ENCODE measurements at places on chromosomes 16 and 17.
A peak's percentile ranks its signal among the peaks of the same experiment; 100 is the strongest.

DNA sequence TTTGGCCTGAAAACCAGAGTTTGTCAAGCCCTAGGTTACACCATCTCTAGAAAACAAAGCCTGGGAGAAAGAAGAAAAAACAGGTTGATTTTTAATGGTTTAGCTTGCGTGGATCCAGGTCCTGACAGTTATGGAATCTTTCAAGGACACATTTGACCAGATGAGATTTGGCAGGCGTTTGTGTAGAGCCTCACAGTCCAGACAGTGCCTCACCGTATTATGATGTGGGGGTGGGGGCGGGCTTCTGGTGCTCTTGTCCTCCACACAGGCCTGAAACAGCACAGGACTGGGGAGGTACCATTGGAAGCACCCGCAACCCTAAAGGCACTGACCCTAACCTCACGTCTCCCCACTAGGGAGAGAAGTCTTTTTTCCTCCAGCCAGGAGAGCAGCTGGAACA lies 19.6 kb downstream of the MVP start:
- no peak for DNase-seq

DNA sequence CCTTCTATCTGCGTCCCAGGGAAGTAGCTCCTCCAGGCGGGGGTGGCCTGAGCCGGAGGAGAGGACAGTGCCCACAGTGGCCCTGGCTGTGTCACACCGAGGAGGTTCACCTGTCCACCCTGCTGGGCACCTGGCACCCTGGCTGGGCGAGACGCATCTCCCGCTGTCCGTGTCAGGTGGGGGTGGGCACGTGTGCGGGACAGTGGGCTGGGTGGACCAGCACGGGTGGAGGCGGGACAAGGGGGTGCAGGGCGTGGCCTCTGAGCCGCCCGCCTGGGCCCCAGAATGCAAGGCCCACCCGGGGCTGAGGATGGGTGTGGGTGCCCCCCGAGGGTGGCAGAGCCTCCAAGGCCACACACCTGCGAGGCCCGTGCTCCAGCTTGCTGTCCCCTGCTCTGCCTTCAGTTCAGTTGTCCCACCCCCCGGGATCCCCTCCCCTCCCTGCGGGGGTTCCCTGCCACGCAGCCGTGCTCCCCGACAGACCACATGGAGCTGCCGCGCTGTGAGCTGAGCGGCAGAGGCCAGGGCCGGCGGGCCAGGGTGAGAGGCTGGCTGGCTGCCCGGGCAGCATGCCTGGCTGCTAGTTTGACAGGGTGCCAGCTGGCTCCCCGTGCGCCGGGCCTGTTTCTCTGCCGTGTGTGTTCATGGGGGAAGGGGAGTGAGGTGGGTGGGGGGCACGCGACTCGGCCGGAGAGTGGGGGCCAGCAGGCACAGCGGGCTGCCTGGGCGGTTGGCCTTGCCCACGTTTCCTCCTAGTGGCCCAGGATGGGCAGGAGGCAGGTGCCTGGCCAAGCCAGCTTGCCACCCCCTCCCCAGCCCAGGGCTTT lies 33.9 kb downstream of the BAHCC1 start:
- DNase-seq, result peak; percentile 52

GRCh38 chr17:52158450-52159042 lies at the start of gene CA10:
TSS of gene CA10 (minus strand) at chr17:52158714.
- DNase-seq, result no peak

DNA sequence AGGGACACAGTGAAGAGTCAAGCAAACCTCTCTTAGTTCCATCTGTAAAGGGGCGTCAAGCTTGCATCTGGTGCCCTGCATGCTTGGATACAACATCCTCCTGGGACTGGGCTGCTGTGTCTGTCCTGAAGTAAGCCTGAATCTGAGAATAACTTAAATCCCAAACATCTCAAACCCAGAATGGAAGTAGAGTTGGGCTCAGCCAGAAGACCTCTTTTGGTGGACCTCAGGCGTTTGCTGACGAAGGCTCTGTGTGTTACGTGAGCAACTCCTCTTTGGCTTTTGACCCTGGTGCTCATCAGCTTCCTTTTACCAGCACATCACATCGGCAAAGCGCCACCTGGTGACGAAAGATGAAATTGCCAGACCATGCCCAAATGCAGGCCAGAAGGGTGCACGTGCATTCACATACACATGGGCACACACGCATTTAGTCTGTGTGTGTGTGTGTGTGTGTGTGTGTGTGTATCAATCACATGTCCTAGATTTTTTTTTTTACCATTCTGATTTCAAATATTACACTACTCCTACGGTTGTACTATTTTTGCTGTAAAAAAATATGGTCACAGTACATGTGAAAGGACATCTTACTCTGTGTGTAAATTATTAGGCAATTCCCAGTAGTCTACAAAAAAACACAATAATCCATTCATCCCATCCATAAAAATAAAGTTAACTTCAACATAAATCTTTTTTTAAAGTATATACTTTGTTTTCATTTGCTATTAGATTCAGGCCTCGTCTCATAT lies 41.1 kb upstream of the FOXJ1 start:
- DNase-seq, result peak; percentile 98

GRCh38 chr16:83318390-83318789 lies 489.4 kb upstream of the HSBP1 start:
- DNase-seq, result no peak

- peak; percentile 94 for DNase-seq
Measured at GRCh38 chr17:75785016-75785890, 647 bp downstream of the UNK start.

- no peak for DNase-seq
Measured at GRCh38 chr16:66536525-66536924, 13.4 kb downstream of the TK2 start.

- no peak for DNase-seq
Measured at GRCh38 chr16:84842516-84843148, 22.8 kb downstream of the CRISPLD2 start.

- DNase-seq, result peak; percentile 57
Measured at GRCh38 chr17:50396261-50397110, 837 bp downstream of the LRRC59 start.

DNA sequence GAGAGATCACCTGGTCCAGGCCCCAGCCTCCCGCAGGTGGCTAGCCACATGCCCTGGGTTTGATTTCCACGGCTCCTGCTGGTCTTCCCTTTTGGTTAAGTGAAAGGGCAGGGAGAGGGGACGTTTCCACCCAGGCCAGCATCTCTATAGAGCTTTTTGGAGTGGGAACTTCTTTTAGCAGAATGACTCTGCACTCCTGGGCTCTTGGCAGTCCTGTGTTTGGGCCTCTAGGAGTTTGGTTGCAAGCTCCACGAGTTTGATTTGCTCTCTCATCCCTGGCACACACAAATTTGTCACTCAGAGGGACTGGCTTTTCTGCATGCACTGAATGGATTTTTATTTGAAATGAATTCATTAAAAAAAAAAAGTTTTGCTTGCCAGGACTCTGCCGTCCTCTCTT lies 32.8 kb downstream of the MSI2 start:
- DNase-seq, result no peak

DNA sequence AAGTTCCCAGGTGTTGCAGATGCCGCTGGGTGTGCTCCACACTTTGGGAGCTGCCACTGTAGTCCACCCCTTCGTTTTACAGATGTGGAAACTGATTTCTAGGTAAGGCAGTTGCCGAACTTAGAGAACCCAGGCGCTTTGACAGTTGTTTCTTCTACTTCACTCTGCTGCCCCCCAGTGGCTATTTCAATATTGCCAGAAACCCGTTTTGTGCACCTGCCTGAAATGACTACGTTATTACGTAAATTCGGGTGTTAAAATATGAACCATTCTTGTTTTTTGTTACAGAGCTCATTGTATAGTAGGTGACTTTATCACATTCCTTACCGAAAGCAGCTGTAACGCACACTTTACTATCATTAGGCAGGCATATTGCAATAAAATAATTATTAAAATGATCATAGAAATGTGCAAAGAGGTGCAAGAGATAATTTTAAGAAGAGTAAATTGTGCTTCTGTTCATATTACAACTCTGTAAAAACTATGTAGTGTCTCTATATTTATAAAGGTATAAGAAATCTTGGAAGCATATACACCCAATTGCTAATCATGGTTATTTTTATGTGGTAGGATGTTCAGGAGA lies 44.9 kb downstream of the OTOA start:
- DNase-seq, result peak; percentile 81

GRCh38 chr17:81191646-81192045 lies 25.6 kb upstream of the AATK start:
- DNase-seq, result no peak
